GM13976 (cell line): ENCODE measurements at places on chromosomes 16 and 17.

GRCh38 chr16:66660422-66661209, 35.9 kb downstream of the CMTM4 start:
- DNase-seq = no peak

- DNase-seq = no peak
Measured at GRCh38 chr17:50207792-50208567, 6.5 kb upstream of the COL1A1 start.

- DNase-seq = no peak
Measured at GRCh38 chr16:64089697-64090096, 1032.2 kb downstream of the CDH11 start.

DNA sequence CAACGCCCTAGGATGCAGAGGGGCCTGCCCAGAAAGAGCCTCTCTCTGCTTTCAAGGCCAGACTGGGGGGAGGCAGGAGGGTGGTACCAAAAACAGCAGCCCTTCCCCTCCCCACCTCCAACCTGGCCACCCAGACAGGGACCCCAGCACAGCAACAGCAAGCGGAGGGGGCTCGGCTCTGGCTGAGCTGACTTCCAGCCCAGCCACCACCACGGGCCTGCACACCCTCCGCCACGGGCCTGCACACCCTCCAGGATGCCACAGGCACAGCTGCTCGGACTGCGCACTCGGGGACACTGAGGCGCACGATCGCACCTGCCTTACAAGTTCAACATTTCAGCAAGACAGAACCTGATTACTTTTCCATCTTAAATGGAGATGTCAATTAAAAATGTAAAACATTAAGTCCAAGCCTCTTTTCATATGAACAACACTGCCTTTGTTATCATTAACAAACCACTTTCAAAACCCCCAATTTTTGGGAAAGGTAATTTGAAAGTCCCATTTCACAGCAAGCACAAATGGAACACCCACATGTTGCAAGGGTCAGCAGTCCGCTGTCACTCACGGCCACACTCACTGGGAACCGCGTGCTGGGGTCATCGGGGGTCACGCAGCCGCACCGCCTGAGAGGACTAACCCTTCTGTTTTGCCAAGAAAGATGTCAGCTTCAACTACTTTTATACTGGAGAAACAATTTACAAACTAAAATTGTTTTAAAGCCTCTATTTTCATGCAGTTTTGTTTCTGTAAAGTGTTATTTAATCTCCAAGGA, 76.4 kb downstream of the ANKRD11 start:
- DNase-seq = no peak

GRCh38 chr17:74957935-74958740, 14.4 kb downstream of the HID1 start:
- DNase-seq = peak; percentile 89

DNA sequence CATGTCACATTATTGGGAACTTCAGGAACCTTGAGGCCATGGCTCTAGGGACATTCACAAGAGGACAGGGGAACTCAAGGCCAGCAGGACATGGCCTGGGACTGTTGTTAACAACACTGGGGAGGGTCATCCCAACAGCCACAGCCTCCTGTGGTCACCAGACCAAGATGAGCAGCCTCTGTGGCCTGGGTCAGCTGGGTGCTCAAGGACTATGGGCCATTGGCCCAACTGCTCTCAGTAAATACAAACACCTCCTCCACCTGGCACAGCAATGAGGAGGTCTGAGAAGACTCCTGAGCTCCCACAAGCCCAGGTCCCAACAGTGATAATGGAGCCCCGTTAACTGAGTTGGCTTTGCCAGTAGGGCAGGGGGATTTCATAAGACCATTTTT, 20.9 kb downstream of the KIFC3 start:
- no peak for DNase-seq

DNA sequence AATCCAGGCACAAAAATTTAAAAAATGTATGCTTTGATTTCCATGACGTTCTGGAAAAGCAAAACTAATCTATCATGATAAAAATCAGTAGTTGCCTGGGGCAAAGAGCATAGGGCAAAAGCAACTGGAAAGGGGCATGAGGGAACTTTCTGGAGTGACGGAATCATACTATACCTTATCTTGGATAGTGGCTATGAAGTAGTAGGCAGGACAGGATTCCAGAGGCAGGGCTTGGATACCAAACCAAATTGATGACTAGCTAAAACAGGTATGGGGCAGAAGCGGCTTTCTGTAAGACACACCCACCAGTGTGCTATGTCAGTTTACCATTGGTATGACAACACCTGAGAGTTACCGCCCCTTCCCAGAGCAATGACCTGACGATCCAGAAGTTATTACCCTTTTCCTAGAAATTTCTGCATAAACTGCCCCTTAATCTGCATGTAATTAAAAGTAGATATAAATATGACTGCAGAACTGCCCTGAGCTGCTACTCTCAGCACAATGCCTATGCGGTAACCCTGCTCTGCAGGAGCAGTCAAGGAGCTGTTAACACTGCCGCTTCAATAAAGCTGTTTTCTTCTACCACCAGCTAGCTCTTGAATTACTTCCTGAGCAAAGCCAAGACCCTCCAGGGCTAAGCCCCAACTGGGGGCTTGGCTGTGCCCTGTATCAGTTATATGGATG, 56.7 kb downstream of the CFDP1 start:
- no peak for DNase-seq

GRCh38 chr17:13750816-13751793, 149.4 kb upstream of the HS3ST3A1 start:
- DNase-seq = no peak

DNA sequence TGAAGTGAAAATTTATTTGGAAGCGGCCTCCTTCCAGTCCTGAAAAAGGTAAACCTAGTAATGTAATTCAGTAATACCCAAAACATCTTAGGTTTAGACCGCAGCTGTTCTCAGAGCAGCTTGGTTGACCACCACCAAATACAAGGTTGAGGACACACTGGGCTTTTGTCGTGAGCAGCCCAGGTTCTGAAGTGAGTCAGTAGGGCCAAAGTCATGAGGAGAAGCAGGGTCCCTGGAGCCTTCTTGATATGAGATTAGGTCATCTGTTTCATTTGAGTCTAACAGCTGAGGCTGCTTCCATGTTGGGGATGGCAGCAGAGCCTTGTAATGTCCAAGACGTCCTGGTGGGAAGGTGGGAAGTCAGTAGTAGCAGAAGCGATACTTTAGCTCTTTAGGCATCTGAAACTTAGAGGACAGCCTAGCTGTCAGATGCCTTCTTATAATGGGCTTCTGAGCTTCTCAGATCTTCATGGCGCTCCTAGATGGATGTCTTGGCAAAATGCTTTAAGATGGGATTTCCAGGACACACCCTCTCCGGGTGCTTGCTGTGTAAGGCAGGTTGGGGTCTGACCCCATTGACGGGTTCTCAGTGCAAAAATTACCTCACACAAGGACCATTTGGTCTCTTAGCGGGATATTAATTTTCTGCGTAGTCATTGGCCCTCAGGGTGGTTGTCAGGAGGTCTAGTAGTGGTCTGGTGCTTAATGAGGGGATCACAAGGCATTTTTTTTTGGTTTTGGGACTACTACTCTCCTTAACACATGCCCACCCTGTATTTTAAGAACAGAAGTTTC, 2.4 kb downstream of the ALKBH5 start:
- no peak for DNase-seq

DNA sequence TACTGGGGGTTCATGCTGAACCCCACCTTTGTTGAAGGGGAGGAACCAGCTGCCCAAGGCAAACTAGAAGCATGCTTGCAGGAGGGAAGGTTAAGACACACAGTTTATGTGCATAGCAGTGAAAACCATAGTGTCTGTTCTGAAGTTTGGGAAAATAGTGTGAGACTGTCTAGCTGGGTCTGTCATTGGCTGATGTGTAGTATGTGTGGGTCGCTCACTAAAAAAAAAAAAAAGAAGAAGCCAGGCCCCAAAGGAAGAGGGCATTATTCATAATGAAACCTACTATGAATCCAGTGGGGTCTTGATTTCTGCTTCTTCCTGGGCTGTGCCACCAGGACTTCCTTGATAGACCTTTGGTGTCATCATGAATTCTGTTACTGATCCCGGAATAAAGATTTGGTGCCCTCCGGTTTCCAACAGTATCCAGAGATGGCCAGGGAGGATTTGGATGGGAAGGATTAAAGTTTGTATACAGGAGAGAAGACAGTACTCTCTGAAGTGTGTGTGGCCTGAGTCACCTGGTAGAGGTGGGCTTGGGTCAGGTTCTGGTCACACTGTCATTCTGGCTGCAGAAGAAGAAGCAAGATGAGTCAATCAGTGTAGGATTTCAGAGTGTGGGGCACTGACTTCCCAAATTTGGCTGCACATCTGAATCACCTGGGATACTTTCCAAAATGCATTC, 220.3 kb downstream of the PRKCA start:
- no peak for DNase-seq

DNA sequence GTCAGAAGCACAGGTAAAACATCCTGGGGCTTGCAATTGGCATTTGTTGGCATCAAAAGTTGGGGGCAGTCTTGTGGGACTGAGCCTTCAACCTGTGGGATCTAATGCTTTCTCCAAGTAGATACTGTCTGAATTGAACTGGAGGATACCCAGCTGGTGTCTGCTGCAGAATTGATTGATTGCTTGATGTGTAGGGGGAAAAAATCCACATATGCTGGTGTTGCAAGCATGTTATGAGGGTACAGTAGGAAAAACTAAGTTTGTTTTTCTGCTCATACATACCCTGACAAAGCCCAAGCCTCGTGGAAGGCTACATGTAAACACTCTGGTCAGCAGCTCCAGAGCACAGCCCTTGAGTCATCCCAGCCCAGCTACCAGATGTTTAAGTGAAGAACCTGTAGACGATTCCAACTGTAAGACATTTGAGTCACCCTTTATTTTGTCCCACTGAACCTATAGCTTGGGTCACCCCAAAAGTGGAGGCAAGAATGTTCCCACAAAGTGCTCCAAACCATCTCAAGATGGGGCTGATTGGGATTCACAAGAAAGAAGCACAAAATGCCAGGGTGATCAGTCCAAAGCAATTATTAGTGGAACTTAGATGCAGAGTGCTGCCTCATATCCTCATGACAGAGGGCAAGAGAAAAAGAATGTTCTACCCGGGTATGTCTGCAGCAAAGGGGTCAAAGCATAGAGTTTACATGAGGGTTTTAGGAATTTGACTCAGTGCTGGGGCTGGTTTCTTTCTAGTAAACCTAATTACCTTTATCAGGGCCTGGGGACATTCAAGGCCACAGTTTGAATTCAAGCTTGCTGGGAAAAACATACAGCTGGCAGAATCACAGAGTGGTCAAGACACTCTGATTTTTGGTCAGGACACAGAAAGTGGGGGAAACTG, 9.6 kb upstream of the APPBP2 start:
- no peak for DNase-seq

- no peak for DNase-seq
Measured at GRCh38 chr16:14490235-14490634, 139.8 kb downstream of the PARN start.

GRCh38 chr17:35218915-35219314, 24.0 kb upstream of the SLFN5 start:
- no peak for DNase-seq

DNA sequence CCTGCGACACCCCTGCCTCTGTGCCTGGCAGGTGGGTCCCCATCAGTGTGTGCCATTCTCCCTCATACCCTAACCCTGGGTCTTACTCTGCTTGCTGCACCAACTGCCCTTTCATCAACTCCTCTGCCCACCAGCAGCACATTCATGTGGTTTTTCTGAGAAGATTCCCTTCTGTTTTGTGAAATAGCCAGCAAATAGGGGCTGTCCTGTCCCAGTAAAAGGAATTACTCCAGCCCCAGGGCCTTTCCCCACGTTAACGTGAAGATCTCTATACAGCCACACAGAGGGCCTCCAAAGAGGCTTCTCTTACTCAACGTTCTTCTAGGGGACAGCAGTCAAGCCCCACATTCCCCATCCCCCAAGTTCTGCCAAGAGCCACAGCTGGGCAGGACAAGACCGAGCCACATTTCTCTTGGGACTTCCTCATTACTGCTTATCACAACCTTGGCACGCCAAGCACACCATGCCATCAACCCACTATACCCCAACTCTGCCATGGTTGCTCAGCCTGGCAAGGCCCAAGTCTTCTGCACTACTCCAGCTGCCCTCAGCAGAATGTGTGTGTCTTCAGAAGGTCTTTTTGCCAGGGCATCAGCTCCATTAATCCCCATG, 18.7 kb upstream of the CCL2 start:
- no peak for DNase-seq

DNA sequence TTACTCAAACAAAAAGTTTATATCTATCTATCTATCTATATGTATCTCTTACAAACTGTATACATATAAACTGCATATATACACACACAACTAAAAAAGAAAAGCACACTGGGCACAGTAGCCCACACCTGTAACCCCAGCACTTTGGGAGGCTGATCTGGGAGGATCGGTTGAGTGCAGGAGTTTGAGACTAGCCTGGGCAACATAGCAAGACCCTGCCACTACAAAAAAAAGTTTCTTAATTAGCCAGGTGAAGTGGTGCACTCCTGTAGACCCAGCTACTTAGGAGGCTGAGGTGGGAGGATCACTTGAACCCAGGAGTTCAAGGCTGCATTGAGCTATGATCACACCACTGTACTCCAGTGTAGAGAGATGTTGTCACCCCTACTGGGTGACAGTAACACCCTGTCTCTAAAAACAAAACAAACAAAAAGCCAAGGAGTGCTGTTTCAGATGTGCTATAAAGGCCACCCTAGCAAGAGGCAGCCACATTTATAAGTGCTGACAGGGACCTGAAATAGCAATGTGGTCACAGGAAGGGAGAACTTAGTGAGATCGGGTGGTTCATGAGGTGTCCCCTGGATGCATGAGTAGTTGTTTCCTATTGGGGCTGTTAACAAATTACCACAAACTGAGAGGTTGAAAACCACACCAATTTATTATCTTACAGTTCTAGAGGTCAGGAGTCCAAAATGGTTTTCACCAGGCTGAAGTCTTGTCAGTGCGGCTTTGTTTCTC, 4.8 kb downstream of the CD2BP2 start:
- peak; percentile 83 for DNase-seq

- no peak for DNase-seq
Measured at GRCh38 chr17:78642707-78643106, 65.5 kb upstream of the DNAH17 start.

GRCh38 chr16:23803591-23804123, 32.1 kb upstream of the PRKCB start:
- DNase-seq = peak; percentile 75

DNA sequence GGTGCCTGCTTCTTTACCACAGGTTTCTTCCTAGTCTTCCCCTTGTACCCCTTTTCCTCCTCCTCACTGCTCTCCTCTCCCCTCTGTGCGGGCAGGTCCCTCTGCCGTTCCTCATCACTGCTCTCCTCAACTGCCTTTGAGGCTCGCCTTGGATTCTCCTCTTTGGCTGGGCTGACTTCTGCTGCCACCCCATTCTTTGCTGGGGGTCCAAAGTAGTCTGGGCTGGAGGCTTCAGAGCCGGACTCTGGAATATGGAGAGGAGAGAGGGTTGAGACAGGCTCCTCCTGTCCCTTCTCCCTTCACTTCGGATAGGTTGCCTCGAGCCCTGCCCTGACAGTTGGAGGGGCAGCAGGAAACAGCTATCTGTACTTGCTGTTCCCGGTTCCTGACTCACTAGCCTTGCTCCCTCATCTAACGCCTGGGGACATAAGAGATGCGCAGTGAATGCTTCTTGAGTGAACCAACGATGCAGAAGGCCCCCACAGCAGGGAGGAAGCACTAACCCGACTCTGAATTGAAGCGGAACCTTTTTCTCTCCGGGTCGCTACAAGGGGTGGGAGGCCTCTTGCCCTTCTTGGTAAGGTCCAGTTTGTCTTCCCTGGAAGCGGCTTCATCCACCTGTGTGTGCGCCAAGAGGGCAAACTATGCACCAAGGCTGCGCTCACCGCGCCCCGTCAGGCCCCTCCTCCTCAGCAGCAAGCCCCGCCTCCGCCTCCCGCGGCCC, 655 bp downstream of the HIRIP3 start:
- peak; percentile 84 for DNase-seq

- peak; percentile 57 for DNase-seq
Measured at GRCh38 chr17:69503711-69504110, 89.2 kb downstream of the MAP2K6 start.
